Spleen (tissue), 13 donors: ENCODE measurements at places on chromosomes 7 and 10. TPM values are rescaled to one million over a fixed set of nuclear protein-coding genes. Genes with fewer than 3 reads are reported as not detected.

DNA sequence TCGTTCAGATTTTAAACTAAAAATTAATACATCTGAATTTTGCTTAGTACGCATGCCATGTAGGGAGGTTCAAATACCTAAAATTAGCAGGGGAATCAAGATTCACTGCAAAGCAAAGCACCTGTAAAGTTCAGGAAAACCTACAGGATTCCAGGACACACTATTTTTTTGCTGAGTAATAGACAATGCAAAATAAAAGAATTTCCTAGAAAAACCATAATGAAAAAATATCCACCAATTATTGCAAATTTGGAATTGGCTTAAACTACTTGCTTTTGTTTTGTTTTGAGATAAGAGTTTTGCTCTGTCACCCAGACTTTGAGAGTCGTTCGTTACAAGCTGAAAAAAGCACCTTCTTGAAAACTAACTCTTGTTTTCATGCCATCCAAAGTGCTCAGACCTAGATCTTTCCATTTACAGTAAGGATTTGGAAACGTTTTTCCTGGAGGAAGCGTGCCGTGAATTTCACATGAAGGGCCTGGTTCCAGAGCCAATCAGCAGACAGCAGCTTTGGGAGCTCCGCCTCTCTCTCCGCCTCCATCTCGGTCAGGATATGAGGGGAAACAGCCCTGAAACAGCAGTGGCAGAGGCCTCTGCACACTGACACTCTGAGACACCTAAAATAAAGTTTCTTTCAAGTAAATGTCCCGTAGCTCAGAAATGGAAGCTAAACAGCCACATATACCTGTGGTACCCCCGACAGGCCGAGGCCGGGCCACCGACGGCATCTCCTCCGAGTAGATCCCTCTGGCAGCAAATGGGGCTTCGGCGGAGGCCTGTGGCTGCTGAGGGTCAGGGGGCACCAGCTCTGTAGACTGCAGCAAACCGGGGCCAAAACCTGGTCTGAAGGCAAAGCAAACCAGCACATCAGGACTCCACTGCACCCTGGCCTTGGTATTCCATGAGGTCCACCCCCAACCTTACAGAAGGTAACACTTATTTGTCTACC is 45.9 kb upstream of the ATP6V0A4 start:
- no peak for DNase-seq
- no peaks in the 10 kb centered on the region for H3K27me3 ChIP-seq
- no peak overlapping the region for H3K27ac ChIP-seq
- no peak overlapping the region for H3K4me3 ChIP-seq
- H3K36me3 ChIP-seq = no peaks in the 10 kb centered on the region
- H3K4me1 ChIP-seq = no peaks in the 10 kb centered on the region

DNA sequence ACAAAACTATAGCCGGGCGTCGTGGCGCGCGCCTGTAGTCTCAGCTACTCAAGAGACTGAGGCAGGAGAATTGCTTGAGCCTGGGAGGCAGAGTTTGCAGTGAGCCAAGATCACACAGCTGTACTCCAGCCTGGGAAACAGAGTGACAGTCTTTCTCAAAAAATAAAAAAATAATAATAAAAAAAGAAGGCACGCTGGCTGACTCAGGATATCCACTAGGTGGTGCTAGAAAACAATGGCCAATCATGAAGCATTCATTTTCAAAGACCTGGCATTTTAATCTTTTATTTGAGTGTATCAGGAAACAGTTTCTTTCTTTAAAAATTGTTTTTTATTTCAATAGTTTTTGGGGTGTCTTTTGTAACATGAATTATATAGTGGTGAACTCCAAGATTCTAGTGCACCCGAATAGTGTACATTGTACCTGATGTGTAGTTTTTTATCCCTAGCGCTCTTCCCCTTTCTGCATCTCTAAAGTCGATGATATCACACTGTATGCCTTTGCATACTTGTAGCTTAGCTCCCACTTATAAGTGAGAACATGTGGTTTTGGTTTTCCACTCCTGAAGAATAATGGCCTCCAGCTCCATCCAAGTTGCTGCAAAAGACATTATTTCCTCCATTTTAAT is 88.6 kb downstream of the LYZL1 start:
- no peak overlapping the region for H3K4me3 ChIP-seq
- H3K27me3 ChIP-seq = no peaks in the 10 kb centered on the region
- no peak for DNase-seq
- no peaks in the 10 kb centered on the region for H3K4me1 ChIP-seq
- no peaks in the 10 kb centered on the region for H3K36me3 ChIP-seq
- no peak overlapping the region for H3K27ac ChIP-seq

- H3K36me3 ChIP-seq = no peaks in the 10 kb centered on the region
- H3K27ac ChIP-seq = no peak overlapping the region
- H3K4me1 ChIP-seq = no peaks in the 10 kb centered on the region
These were observed 13.9 kb downstream of the SUGCT start for GRCh38 chr7:40148671-40149070.

Gene PTN
- 20.3 TPM for total RNA-seq

Gene MRPS17
- total RNA-seq = 8.5 TPM

- no peaks in the 10 kb centered on the region for H3K27me3 ChIP-seq
- no peaks in the 10 kb centered on the region for H3K4me1 ChIP-seq
- H3K27ac ChIP-seq = no peak overlapping the region
- H3K36me3 ChIP-seq = no peaks in the 10 kb centered on the region
- no peak for DNase-seq
- no peak overlapping the region for H3K4me3 ChIP-seq
These were observed 721.0 kb upstream of the LRRTM3 start for GRCh38 chr10:66204838-66205237.

GRCh38 chr10:71962901-71963300 is 1.3 kb upstream of the CHST3 start:
- peaks cover 32% of the 10 kb centered on the region for H3K27me3 ChIP-seq
- H3K27ac ChIP-seq = peak overlapping the region; percentile 86
- H3K36me3 ChIP-seq = no peaks in the 10 kb centered on the region
- H3K4me3 ChIP-seq = no peak overlapping the region

Gene CHN2
- total RNA-seq = 45.2 TPM

DNA sequence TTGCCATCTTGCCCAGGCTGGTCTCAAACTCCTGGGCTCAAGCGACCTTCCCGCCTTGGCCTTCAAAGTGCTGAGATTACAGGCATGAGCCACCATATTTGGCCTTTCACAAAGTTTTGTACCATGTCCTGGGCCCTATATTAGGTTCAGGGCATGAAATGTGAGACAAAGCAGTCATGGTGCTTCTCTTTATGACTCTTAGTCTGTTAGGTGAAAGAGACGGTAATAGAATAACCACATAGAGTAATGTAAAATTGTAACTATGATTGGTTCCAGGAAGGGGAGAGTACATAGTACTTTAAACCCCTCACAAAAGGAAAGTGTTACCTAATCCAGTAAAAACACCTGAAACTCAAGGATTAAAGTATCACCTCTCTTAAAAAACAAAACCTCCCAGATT is 144.7 kb downstream of the SPAG6 start:
- H3K27me3 ChIP-seq = no peaks in the 10 kb centered on the region
- no peak for DNase-seq
- H3K27ac ChIP-seq = no peak overlapping the region

Gene SAP25
- 28.0 TPM for total RNA-seq

DNA sequence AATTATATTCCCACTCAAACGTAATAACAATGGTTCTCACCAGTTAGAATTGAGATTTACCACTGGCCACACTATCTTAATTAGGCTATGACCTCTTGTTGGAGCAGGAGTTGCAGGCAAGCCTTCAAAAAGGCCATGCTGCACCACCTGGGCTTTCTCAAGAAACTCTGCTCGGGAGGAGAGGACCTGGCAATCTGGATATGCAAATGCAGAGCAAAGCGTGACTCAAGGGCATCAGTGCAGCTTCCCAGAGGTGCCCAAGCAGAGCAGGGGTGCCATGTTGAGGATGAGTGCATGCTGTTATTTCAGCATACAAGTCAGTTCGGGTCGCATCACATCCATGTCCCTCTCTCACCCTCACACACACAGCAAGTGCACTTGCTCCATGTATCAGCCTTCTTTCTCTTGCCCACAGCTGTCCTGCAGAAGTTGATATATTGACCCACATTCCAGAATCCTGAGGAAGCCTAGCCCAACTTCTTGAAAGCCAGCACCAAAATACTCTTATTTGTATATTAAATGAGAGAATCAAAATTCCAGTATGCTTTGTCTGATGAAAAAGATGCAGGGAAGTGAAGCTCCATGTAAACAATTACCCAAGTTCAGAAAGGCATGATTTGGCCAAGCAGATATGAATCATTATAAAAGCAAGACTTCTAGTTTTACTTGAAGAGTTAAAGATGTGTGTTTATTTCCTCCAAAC is 55.7 kb upstream of the IL6 start:
- H3K36me3 ChIP-seq = no peaks in the 10 kb centered on the region
- no peaks in the 10 kb centered on the region for H3K27me3 ChIP-seq
- no peak overlapping the region for H3K27ac ChIP-seq
- H3K4me1 ChIP-seq = peaks cover 61% of the 10 kb centered on the region

DNA sequence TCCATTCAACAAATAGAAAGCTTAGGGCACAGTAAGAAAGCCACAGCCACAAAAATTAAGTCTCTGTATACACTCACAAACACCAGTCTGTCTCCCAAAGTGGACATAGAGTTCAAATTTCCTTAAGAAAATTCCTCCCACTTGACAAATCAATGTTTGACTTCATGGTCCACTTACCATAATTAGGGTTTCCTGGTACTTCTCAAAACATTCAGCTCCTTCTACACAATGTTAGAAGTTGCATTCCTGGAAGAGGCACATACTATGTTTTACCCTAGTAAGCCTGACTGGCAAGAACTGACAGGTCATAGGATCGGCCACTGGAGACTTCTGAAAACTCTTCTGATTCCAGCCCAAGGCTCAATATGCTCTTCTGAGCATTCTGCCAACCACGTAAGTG is 70.5 kb downstream of the CPXM2 start:
- DNase-seq = no peak
- no peak overlapping the region for H3K27ac ChIP-seq
- H3K27me3 ChIP-seq = no peaks in the 10 kb centered on the region
- H3K36me3 ChIP-seq = no peaks in the 10 kb centered on the region

GRCh38 chr7:33742521-33742920 is 162.8 kb upstream of the BMPER start:
- no peak for DNase-seq

DNA sequence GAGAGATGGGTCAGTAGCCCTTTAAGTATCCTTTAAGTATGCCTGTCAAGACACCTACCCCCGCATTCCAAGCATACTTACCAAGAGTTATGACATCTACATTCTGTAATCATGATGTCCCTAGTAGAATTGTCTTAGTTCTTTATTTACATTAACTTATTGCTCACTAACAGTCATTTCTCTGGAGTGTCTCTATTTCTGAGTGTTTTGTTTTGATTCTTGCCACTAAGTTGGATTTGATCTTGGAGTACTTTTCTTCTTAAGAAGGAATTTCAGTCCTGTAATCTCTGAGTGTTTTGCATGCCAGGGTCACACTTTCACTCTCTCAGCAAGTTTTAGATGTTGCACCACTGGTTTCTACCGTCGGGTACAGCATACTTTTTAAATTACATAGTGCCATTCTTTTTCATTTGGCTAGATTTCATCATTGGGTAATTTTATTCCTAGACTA is 1053.9 kb downstream of the KCNMA1 start:
- H3K36me3 ChIP-seq = no peaks in the 10 kb centered on the region
- no peaks in the 10 kb centered on the region for H3K27me3 ChIP-seq
- H3K4me1 ChIP-seq = no peaks in the 10 kb centered on the region
- no peak overlapping the region for H3K27ac ChIP-seq
- no peak overlapping the region for H3K4me3 ChIP-seq

DNA sequence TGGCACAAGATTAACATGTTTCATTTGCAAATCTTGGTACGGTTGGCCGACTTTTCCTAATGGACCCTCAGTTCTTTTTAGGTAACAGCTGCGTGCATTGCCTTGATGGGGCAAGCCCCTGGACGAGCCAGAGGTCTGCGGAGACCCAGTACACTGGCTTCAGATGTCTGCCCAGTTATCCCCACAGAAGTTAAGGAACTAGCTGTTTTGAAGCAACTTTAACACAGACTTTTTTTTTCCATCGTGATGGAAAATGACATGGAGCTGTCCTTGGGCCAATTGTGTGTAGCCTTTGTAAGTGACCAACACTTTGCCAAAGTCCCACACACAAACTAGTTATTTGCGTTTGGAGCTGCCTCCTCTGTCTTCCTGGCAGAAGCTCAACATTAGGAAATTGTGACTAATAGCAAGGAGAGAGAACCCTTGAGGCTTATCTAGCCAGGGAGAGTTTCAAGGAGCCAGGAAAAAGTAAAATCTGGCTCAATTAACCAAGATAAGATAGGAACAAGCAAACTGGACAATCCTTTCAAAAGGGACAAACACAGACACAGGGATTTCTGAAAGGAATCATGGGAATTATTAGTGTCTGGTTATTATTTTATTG is 99.6 kb upstream of the BMPER start:
- no peak overlapping the region for H3K4me3 ChIP-seq
- DNase-seq = no peak
- no peaks in the 10 kb centered on the region for H3K27me3 ChIP-seq
- no peak overlapping the region for H3K27ac ChIP-seq
- H3K36me3 ChIP-seq = no peaks in the 10 kb centered on the region
- peaks cover 13% of the 10 kb centered on the region for H3K4me1 ChIP-seq

GRCh38 chr7:19392246-19392645 is 247.0 kb upstream of the FERD3L start:
- no peak overlapping the region for H3K27ac ChIP-seq
- no peak for DNase-seq
- H3K4me1 ChIP-seq = no peaks in the 10 kb centered on the region
- H3K4me3 ChIP-seq = no peak overlapping the region
- no peaks in the 10 kb centered on the region for H3K36me3 ChIP-seq

DNA sequence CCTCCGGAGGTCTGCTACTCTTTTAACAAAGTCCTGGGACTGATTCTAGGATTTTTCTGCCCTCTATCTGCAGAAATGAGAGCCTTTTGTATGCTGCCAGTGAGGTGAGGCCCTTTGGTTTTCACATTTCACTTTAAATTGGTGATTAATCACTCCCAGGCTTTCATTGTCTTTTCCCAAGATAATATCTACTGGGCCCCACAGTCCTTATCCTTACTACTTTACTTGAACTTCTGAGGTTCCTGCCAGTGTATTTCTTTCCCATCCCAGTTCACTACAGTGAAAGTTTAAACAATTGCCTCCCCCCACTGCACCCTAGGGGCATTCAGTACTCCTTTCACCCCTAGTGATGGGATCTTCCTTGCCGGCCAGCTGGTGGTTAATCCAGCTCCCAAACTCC is 127.4 kb upstream of the INHBA start:
- no peaks in the 10 kb centered on the region for H3K36me3 ChIP-seq
- no peaks in the 10 kb centered on the region for H3K4me1 ChIP-seq
- no peaks in the 10 kb centered on the region for H3K27me3 ChIP-seq
- no peak for DNase-seq
- H3K4me3 ChIP-seq = no peak overlapping the region

- H3K36me3 ChIP-seq = no peaks in the 10 kb centered on the region
- no peaks in the 10 kb centered on the region for H3K4me1 ChIP-seq
These were observed 39.2 kb upstream of the GPAM start for GRCh38 chr10:112222799-112223198.

DNA sequence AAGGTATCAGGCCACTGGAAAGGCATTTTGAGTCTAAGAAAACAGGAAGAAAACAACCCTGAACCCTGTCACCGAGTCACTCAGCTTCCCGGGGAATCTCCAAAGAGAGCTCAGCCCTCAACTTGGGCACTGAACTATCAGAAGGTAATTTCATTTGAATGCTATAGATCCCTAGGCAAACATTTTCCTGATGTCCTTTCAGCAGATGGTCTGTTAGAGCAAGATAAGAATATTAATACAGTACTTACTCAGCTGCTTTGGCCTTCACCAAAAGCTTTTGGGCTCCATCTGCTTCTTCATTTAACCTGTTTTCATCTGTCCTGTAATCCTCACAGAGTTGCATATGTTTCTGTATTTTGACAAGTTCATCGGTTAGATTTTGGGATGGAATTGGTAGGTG is 34.2 kb upstream of the LAMB1 start:
- DNase-seq = no peak
- no peaks in the 10 kb centered on the region for H3K4me1 ChIP-seq
- H3K27me3 ChIP-seq = no peaks in the 10 kb centered on the region
- no peak overlapping the region for H3K27ac ChIP-seq
- H3K4me3 ChIP-seq = no peak overlapping the region
